ENCODE measurements at places on chromosomes 12 and 14.

DNA sequence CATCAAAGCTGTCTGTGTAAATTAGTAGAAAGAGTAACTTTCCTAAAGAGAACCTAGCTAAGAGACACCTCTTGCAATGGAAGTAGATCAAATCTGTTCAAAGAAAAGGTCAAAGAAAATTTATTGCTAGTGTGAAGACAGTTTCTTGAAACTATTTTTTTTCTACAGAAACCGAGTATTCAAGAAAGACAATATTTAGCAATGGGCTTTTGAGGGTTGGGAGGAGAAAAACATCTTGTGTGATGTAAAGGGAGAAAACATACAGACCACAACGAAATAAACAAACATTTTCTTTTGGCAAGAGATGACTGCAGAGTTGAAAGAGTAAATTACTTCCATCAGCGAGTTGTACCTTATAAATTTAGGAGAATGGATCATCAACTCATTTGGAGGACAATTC lies 24.4 kb downstream of the NKX2-1 start:
- no peak for DNase-seq

DNA sequence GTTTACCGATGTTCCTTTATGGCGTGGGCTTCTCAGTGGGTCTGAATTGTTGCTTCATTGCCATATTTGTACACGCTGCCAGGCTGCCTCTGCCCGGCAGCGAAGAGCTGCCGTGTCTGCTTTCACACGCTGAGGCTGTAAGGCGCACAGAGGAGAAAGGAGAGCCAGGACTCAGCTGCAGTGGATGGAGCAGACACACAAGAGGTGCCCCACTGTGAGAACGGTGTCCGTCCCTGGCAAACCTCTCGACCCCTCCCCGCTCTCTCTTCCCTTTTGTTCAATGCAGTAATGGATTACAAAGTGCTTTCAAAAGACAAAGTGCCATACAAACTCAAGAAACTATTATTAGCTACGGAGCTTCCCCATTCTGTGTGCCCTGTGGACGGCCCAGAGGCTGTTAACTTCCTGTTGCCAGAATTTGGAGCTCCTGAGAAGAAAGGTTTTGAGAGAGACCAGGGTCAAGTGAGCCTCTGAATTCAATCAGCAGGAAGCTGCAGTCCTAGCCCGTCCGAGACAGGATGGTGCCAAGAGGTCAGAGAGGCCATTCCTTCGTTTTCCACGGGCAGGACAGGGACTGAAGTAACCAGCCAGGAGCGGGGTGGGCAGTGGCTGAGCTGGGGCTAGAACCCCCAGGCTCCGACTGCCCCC lies 15.8 kb downstream of the CCND2 start:
- peak; percentile 63 for DNase-seq

- DNase-seq, result no peak
These were observed 129.6 kb downstream of the GRIN2B start for GRCh38 chr12:13851828-13852227.

DNA sequence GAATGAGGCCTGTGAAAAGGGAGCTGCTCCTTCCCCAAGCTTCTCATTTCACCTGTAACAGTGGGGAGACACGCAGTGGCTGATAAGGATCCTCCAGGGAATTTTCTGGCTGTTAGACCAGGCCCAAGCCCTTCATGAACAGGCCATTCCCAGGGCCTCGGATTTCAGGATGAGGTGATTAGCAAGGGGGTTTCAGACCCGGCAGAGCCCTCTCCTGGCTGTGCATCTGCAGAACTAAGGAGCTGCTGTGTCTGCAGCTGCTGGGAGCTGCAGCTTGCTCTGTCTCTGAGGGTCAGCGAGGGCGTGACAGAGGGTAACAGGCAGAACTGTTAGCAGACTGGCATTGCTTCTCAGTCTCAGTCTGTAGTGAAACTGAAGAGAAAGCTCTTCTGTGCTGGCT lies 110.4 kb downstream of the KCNA5 start:
- no peak for DNase-seq

DNA sequence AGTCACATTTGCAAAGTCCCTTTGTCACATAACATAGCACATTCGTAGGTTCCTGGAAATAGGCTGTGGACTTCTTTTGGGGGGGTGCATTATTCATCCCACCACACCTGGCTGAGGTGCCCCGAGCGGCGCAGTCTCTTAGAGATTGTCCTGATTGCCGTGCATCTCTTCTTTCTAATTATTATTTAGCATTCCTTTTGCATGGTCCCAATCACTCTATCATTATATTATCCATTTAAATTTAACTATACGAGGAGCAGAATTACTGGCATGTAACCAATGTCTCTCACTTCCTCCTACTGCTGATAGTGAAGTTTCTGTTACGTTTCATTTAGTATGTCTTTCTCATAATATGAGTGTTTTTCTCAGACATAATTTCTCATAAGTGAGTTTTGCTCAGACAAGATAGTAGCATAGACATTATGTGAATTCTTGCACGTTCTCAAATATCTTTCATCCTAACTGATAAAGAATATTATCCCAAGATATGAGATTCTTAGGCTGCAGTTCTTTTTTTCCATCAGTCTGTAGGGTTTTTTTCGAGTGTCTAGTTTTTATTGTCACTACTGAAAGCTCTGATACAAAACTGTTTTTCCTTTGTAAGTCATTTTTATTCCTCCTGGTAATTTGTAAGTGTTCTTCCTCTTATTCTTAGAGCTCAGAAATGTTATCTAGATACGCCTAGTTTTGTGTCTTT lies 444.3 kb downstream of the NELL2 start:
- no peak for DNase-seq

GRCh38 chr14:81400852-81401251 lies 728 bp upstream of the STON2 start:
- DNase-seq, result no peak

- no peak for DNase-seq
These were observed 5.0 kb upstream of the HOXC9 start for GRCh38 chr12:53995002-53995377.

DNA sequence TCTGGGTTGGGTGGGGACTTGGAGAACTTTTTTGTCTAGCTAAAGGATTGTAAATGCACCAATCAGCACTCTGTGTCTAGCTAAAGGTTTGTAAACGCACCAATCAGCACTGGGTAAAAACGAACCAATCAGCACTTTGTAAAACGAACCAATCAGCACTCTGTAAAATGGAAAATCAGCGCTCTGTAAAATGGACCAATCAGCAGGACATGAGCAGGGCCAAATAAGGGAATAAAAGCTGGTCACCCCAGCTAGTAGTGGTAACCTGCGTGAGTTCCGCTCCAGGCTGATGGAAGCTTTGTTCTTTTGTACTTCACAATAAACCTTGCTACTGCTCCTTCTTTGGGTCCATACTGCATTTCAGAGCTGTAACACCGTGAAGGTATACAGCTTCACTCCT lies 1.7 kb upstream of the ACOT2 start:
- no peak for DNase-seq

GRCh38 chr14:98341211-98341610 lies 930.8 kb downstream of the BCL11B start:
- DNase-seq, result no peak

GRCh38 chr12:65464930-65465329 lies 186.4 kb downstream of the MSRB3 start:
- DNase-seq, result no peak
